ENCODE measurements at places on chromosomes 1 and 21.
A peak's percentile ranks its signal among the peaks of the same experiment; 100 is the strongest.

- no peak for DNase-seq
Measured at GRCh38 chr1:8512504-8512903, 194.6 kb downstream of the SLC45A1 start.

GRCh38 chr1:43405876-43406234 lies 16.2 kb downstream of the SZT2 start:
- DNase-seq = no peak

- no peak for DNase-seq
Measured at GRCh38 chr1:30758121-30758688, 631 bp upstream of the LAPTM5 start.

DNA sequence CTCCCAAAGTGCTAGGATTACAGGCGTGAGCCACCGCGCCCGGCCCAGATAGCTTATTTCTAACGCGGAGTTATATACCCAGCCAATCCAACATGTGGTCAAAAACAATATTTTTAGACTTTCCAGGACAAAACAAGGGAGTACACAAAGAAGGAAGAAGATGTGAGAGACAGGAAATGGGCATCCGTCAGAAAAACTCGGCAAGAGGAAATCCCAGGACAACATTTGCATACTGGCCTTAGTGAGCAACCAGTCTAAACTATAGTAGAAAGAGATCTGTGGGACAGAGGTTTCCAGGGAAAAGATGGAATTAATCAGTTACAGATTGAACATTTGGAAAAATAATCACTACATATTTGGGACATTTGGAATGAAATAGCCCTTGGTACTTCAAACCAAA lies 11.4 kb downstream of the ARMH1 start:
- DNase-seq = no peak

GRCh38 chr1:76229279-76230005 lies 154.9 kb downstream of the ST6GALNAC3 start:
- DNase-seq = no peak

GRCh38 chr1:19657511-19657910 lies 7.2 kb upstream of the HTR6 start:
- DNase-seq = no peak

DNA sequence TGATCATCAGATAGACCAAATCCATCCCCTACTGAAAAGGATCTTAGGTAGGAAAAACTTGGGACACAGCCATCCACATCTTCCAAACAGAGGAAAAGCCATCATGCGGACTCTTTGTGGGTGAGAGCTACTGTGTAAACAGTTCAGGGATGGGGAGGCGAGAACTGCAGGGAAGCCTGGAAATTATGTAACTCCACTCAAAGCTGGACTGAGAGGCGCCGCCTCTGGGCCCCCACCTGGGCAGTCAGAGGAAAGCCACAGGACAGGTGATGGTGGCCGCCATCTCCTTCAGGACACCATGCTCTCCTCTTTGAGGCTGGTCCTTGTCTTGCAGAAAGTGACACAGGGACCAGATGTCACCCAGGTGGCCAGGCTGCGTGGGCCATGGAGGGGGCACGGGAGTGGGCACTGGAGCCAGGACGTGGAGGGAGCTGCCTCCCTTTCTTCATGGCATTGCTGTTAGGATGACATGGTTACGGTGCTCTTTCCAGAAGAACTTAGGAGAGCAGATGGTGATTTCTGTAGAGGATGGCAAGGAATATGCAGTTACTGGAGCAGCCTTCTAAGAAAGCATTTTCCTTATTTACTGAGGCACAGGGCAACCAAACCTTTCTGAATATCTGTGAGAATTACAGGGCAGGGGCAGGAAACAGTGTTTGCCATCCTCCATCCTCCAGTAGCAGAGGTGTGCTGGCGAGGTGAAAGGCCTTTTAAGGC lies 32.0 kb upstream of the TDRD10 start:
- no peak for DNase-seq

- DNase-seq = peak; percentile 13
Measured at GRCh38 chr1:229068270-229068987, 202.5 kb upstream of the RAB4A start.

Data from CD4-positive, alpha-beta T cell treated with Interferon alpha-2 for 1 hour (primary cell).